ENCODE measurements at places on chromosomes 1 and 21. TPM values are rescaled to one million over a fixed set of nuclear protein-coding genes. Genes with fewer than 3 reads are reported as not detected.
A peak's percentile ranks its signal among the peaks of the same experiment; 100 is the strongest.

- no peak for DNase-seq
Observed at GRCh38 chr21:33302796-33303195, 22.0 kb upstream of the IFNAR1 start.

GRCh38 chr1:234619794-234620247 is 9.8 kb upstream of the IRF2BP2 start:
- DNase-seq, result no peak

DNA sequence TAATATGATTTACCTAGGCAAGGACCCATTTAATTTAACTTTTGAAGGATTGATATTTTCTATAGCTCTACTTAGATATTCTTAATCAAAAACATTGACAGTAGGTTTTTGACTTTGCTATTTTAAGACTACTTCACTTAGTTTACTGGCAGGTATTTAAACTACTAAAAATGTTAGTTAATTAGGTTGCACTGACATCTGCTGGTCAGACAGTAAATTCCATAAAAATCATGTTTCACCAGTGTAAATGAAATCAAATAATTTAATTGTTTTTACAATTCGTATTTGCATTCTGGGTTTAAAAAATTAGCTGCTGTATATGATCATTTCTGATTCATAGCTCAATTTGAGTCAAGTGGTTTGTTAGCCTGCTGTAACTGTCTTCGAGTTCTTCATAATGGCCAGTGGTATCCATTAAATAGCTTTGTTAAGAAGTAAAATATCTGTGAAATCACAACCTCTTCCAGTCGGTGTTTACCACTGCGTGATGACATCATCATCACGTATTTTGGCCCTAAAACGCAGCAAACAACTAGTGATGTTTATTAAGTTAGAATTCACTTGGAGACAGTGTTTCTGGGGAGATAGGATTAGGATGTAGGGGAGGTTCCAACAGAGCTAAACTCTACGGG is 26.2 kb downstream of the EXTL2 start:
- peak; percentile 42 for DNase-seq

DNA sequence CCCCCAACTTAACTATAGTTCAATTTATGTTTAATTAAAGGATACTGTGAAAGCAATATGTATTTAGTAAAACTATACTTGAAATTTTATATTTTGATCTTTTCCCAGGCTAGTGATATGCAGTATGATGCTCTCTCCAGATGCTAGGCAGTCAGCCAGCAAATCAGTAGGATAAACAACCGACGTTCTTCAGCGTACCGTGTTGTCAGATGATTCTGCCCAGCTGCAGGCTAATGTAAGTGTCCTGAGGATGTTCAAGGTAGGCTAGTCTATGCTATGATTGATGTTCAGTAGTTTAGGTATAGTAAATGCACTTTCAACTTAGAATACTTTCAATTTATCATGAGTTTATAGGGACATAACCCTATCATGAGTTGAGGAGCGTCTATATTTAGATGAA is 762.6 kb downstream of the MRPL39 start:
- DNase-seq, result peak; percentile 6

- peak; percentile 58 for DNase-seq
Observed at GRCh38 chr1:207619871-207620542, 24.9 kb upstream of the CR1L start.

DNA sequence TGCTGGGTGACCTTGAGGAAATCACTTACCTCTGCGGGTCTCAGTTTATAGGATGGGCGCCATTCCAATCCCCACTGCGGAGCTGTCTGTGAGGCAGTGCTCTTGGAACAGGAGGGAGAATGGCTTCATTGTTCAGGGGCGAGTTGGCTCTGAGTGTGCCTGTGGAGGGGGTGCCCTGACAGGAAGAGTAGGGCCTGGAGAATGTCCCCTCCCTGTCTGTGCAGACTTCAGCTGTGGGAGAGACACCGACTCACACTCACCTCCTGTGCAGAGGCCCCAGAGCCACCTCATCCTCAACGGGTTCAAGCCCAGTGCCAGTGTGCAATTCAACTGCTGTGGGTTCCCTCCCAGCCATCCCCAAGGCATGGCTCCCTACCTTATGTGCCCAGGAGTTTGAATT is 17.1 kb downstream of the ADORA1 start:
- no peak for DNase-seq

GRCh38 chr1:183074215-183074614 is 51.0 kb downstream of the LAMC1 start:
- no peak for DNase-seq

DNA sequence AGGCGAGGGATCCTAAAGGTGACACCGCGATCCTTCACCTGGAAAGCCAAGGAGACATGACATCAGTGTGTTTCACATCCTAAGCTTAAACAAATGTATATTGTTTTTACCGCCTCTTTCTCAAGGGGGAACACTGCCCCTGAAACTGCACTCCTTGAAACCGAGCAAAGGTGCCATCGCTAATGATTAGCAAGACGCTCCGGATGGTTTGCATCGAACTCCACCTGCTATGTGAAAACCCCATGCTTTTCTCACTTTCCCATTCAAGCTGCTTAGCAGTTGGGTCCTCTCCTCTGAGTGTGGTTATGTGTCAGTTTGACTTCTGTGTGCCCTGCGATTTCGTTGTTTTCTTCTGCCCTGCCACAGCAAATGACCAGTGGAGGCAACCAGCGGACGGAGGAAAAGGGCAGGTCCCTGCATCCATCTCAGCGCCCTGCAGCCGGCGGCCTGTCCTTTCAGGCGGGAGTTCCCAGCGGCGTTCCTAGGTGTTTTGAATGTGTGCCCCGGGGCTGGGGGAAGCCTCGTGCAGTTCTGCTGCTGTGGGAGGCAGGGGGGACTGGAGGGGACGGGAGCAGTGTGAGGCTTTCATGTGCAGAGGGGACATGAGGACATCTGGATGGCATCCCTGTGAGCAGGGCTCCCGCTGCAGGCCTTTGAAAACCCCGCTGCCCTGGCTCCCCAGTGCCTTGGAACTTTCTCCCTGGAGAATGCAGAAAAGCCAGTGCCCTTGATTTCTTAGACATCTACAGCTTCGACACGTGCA is 16.1 kb downstream of the ZBTB18 start:
- DNase-seq, result no peak

DNA sequence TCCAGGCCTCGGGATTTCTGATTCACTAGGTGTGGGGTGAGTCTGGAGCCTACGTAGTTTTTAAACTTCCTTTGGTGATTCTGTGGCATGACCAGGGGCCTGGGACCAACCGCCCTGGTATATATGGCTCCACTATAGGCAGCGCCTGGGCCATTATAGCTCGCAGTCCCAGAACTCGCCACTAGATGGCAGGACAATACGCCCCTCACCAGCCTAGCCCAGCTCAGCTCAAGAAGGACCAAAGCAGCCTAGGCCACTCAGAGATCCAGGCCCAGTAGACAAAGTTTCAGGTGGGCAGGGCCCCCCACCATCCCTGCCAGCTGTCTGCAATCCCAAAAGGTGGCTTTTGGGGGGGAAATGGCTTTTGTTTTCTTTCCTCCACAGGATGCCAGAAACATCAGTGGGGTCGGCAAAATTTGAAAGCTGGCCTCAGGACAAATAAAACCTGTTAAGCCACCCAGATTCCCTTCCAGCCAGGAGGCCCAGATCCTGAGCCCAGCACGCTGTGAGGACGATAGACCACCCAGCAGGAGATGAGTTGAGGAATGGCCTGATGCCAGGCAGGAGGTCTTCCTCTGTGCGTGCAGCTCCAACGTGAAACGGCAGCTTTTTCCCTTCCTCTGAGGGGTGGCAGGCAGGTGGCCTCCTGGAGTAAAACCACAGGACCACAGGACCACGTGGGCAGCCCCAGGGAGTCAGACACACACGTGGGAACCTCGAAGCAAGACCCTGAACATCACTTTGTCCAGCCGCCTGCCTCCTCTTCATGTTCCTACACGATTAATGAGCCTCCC is 24.8 kb upstream of the TMEM51 start:
- peak; percentile 74 for DNase-seq

- no peak for DNase-seq
Observed at GRCh38 chr1:44598167-44598566, 76.1 kb downstream of the TMEM53 start.

DNA sequence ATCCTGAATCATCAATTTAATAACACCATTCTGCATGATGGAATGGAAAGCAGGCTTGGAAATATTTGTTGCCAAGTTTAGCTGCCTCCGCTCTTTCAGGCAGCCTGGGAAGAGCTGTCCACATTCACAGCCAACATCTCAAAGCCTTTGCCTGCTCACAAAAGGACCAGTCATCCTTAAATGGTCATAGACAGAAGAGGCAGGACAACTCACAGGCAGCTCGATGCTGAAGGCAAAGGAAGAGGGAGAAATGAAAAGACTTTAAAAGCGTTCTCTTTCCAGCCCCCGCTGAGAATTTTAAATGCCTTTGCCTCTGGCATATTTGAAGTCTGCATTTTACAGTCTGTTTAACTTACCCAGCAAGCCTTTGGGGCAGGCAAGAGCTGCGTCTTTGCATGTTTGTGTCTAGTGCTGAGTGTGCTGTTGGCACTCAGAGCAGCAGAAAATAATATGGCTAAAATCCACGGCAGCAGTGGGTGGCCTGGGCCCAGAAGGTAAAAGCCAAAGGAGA is 68.9 kb downstream of the NMNAT2 start:
- DNase-seq, result peak; percentile 87

GRCh38 chr1:19664453-19665185 is at the start of gene HTR6:
HTR6 (plus strand) TSS chr1:19664875; CDS start chr1:19665754, 879 bp downstream.
- DNase-seq, result no peak

GRCh38 chr1:206117151-206117948 is at the start of gene AVPR1B:
AVPR1B (minus strand) TSS chr1:206117388; CDS start chr1:206116890, 498 bp downstream.
- peak; percentile 41 for DNase-seq

DNA sequence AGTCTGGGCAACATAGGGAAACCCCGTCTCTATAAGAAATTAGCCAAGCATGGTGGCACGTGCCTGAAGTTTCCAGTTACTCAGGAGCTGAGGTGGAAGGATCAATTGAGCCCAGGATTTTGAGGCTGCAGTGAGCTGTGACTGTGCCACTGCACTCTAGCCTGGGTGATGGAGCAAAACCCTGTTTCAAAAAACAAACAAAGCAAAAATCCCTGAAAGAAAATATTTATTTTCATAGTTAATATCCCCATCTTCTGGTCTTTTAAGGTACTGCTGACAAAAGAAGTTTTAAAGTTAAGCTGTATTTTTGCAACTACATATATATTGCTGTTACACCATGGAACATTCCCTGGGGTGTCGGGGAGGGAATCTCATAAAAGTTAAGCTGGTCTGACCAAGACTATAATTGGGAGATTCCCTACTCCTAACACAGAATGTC is 26.0 kb downstream of the VAMP4 start:
- peak; percentile 35 for DNase-seq

DNA sequence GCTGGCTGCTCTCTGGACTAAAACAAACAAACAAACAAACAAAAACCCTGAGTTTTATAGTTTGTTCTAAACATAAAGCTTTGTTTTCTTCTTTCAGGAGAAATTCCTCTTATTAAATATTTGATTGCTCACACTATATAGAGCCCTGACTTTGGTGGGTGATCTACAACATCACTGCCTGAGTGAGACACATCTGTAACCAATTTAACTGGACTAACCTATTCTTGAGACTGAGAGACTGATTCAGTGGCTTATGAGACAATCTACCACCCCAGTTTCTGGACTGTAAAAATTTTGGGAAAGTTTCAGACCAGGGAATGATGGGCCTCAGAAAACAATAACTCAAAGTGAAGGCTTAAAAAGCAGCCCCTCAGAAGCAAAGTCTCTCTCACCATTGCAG is 537.0 kb downstream of the NEGR1 start:
- DNase-seq, result no peak

- peak; percentile 30 for DNase-seq
Observed at GRCh38 chr1:62800825-62801306, 16.9 kb downstream of the ATG4C start.

- peak; percentile 24 for DNase-seq
Observed at GRCh38 chr1:10228528-10228927, 18.2 kb downstream of the KIF1B start.

DNA sequence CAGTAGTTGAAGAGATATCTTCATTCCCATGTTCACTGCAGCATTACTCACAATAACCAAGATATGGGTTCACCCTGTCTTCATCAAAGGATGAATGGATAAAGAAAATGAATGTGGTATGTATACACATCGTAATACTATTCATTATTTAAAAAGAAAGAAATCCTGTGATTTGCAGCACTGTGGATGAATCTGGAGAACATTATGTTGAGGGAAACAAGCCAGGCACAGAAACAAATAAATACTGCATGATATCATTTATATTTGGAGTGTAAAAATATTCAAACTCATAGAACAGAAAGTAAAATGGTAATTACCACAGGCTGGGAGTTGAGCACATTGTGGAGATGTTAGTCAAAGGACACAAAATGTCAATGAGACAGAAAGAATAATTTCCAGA is 977.2 kb downstream of the AMY1C start:
- no peak for DNase-seq

- no peak for DNase-seq
Observed at GRCh38 chr1:162701286-162701685, 69.0 kb downstream of the DDR2 start.

DNA sequence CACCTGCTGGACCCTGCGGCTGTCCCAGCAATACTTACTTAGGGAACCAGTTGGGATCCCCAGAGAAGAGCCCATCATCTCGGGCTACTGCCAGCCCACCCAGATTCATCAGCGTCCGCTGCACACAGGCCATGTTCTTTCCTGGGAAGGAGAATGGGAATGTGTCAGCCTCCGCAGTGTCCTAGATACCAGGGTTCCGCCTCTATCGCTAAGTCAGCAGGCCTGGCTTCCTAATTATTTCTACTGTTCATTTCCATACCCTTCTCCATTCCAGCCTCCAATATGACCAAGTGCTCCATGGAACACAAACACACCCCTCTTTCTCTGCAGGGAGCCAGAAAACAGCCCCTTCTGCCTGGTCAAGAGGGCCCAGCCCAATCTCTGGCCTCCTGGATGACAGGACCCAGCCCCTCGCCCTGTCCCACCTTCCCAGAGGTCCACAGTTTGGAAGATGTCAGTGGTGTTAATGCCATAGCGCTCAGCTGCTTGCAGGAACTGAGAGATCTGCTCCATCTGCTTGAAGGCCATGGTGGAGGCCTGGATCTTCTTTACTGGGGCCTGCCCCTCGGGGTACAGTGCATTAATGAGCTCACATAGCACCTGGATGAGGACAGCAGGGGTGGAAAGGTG is 6.0 kb downstream of the TAGLN2 start:
- DNase-seq, result no peak

GRCh38 chr1:200238311-200238710 is 171.5 kb downstream of the ZNF281 start:
- DNase-seq, result no peak

Gene LINGO4
- 0.96 TPM for total RNA-seq

Gene AMIGO1
- 7.9 TPM for total RNA-seq

Gene INAVA
- 3.6 TPM for total RNA-seq

Gene CR2
- total RNA-seq, result 2.2 TPM

Gene GPA33
- 0.72 TPM for total RNA-seq

Gene OR6N1
- total RNA-seq, result 2.2 TPM

Gene SDC3
- total RNA-seq, result 29.6 TPM
